Suprapubic skin (tissue), 4 donors: ENCODE measurements at places on chromosomes 3 and 15.

DNA sequence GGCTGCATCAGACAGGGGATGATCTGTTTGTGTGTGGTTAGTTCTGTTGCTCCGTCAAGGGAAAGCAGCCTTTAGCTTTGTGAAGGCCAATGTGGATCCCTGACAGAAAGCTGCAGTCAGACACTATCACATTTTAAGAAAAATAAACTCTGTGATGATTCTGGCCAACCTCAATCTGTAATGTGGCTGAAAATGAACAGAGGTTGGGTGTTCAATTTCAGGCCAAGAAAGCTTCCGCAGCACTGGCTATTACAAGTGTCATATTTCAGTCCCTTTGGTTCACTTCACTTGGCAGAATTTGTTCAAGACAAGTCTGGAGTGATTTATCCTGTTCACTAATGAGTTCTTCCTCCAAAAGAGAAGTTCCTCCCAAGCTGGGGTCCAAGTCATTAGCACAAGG, 571.8 kb upstream of the IL12A start:
- no peaks in the 10 kb centered on the region for H3K27me3 ChIP-seq
- DNase-seq = no peak
- no peak overlapping the region for H3K4me3 ChIP-seq
- H3K36me3 ChIP-seq = no peaks in the 10 kb centered on the region
- no peaks in the 10 kb centered on the region for H3K4me1 ChIP-seq
- no peak overlapping the region for H3K27ac ChIP-seq

GRCh38 chr3:76134166-76134565, 348.8 kb upstream of the ZNF717 start:
- no peak overlapping the region for H3K4me3 ChIP-seq
- H3K27ac ChIP-seq = no peak overlapping the region
- no peaks in the 10 kb centered on the region for H3K4me1 ChIP-seq
- H3K36me3 ChIP-seq = no peaks in the 10 kb centered on the region

DNA sequence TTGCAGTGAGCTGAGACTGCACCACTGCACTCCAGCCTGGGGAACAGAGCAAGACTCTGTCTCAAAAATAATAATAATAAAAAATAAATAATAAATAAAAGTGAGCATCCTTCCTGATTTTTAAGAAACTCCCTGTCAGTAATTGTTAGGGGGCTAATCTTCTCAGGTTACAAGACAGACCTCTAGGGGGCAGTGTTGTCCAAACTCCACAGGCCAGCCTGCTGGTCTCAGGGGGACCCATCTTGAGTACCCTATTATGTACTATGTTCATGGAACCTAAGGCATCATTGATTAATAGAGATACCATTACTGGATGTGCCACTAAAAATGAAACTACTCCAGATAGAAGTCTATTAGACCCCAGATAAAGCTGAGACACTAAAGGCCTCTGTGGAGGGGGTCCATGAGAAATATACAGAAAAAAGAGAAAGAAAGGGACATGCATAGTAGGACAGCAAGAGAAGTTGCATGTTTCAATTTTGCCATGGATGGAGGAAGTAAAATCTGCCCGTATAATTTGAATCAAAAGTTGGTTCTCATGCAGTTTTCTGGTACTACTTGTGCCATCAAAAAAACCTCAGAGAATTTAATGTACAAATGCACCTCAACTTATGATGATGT, 85.5 kb upstream of the CDV3 start:
- no peaks in the 10 kb centered on the region for H3K27me3 ChIP-seq
- H3K36me3 ChIP-seq = no peaks in the 10 kb centered on the region
- no peak overlapping the region for H3K4me3 ChIP-seq
- peaks cover 5% of the 10 kb centered on the region for H3K4me1 ChIP-seq
- H3K27ac ChIP-seq = no peak overlapping the region

GRCh38 chr3:154023148-154023547, 98.0 kb upstream of the ARHGEF26 start:
- no peak for DNase-seq
- no peaks in the 10 kb centered on the region for H3K36me3 ChIP-seq
- no peaks in the 10 kb centered on the region for H3K27me3 ChIP-seq
- no peak overlapping the region for H3K27ac ChIP-seq
- H3K4me1 ChIP-seq = no peaks in the 10 kb centered on the region

- H3K27me3 ChIP-seq = no peaks in the 10 kb centered on the region
- no peak overlapping the region for H3K4me3 ChIP-seq
- H3K36me3 ChIP-seq = no peaks in the 10 kb centered on the region
- H3K4me1 ChIP-seq = peaks cover 49% of the 10 kb centered on the region
These were observed 8.8 kb downstream of the GPR87 start for GRCh38 chr3:151307583-151308488.

DNA sequence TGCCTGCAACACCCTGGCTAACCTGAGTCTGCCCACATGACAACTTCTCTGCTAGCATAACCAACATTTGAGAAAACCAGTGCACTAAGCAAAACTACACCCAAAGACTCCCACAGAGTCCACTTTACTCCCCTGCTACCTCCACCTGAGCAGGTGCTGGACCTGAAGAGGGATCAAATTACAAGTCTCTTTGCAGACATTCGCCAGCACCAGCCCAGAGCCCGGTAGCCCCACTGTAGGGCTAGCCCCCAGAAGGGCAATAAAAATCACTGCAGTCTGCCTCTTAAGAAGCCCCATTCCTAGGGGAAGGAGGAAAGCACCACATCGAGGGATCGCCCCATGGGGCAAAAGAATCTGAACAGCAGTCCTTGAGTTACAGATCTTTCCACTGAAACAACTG, 472.2 kb downstream of the GRM7 start:
- no peaks in the 10 kb centered on the region for H3K36me3 ChIP-seq
- H3K27me3 ChIP-seq = no peaks in the 10 kb centered on the region
- no peak overlapping the region for H3K27ac ChIP-seq

- H3K4me1 ChIP-seq = peaks cover 12% of the 10 kb centered on the region
- no peak for DNase-seq
- no peaks in the 10 kb centered on the region for H3K36me3 ChIP-seq
- no peak overlapping the region for H3K27ac ChIP-seq
- H3K27me3 ChIP-seq = no peaks in the 10 kb centered on the region
- no peak overlapping the region for H3K4me3 ChIP-seq
These were observed 63.3 kb downstream of the IL1RAP start for GRCh38 chr3:190577225-190577624.

GRCh38 chr3:129308636-129309035, 30.0 kb downstream of the HMCES start:
- peaks cover 22% of the 10 kb centered on the region for H3K4me1 ChIP-seq
- H3K27me3 ChIP-seq = no peaks in the 10 kb centered on the region
- no peak overlapping the region for H3K27ac ChIP-seq
- peaks cover 13% of the 10 kb centered on the region for H3K36me3 ChIP-seq
- H3K4me3 ChIP-seq = no peak overlapping the region
- no peak for DNase-seq

- no peaks in the 10 kb centered on the region for H3K27me3 ChIP-seq
- no peaks in the 10 kb centered on the region for H3K36me3 ChIP-seq
- no peak overlapping the region for H3K4me3 ChIP-seq
- peaks cover 65% of the 10 kb centered on the region for H3K4me1 ChIP-seq
- no peak overlapping the region for H3K27ac ChIP-seq
These were observed 11.0 kb downstream of the KAT2B start for GRCh38 chr3:20051123-20051806.

DNA sequence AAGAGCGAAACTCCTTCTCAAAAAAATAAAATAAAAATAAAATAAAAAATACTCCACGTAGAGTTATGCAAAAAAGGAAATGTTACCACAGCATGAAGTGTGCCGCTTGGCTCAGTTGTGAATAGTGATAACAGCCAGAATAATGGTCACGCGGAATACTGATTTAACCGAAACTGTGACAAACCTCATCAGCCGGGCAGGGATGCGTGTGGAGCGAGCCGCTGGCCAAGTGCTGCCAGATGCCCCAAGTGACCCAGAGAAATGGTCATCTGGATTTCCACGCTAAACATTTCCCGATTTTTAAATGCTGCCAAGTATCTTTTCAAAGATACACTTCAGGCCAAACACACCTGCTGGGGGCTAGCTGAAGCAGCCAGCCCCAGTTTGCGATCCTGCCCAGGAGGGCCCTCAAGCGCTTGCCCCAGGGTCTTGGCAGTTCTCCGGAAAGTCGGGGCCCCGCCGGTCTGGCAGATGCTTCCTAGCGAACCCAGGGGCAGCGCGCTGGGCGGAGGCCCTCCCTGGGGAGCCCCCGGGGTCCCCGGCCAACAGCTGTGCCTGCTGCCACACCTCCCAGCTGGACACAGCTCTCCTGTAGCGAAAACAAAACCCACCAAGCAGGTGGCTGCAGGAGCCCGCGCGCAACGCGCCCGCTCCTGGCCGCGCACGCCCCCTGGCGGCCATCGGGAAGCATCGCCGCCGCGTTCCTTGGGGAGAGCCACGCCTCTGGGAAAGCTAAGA, 35.1 kb downstream of the CMTM6 start:
- no peaks in the 10 kb centered on the region for H3K27me3 ChIP-seq
- H3K36me3 ChIP-seq = no peaks in the 10 kb centered on the region
- DNase-seq = no peak
- H3K4me1 ChIP-seq = peaks cover 19% of the 10 kb centered on the region

DNA sequence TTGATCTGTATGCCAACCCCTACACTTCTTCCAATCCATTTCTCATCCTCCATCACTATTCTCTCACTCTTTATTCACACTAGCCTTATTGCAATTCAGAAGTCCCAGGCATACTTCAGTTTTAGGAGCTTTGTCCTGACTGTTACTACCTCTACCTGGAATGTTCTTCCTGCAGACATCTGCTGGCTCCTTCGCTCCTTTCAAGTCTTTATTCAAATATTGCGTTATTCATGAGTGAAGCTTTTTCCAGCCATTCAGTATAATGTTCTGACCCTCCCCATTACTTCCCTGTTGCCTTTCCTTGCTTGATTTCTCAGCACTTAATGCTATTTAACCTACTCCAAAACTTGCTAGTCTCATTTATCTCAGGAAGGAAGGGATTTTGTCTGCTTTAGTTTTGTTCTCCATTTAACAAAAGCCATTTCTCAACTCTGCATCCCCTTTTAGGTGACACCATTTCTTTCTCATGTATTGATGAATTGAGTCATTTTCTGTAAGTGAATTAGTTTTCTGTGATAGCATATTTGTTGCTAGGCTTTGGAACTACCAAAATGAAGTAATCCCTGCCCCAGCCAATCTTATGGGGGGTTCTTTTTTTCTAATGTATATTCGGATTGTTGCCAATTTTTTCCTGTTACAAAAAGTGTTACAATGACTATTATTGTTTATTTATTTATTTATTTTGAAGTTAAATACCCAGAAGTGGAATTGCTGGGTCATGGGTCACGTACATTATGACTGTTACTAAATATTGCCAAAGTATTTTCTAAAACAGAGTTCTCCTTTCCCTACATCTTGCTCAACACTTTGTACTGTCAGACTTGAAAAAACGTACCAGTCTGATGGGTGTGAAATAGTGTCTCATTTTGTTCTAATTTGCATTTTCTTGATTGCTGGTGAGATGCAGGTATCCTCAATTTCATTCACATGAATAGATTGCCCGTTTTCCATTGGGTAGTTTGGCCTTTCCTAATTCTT, 9.4 kb downstream of the ATP11B start:
- no peak for DNase-seq
- H3K4me3 ChIP-seq = no peak overlapping the region
- H3K27ac ChIP-seq = no peak overlapping the region
- no peaks in the 10 kb centered on the region for H3K27me3 ChIP-seq

DNA sequence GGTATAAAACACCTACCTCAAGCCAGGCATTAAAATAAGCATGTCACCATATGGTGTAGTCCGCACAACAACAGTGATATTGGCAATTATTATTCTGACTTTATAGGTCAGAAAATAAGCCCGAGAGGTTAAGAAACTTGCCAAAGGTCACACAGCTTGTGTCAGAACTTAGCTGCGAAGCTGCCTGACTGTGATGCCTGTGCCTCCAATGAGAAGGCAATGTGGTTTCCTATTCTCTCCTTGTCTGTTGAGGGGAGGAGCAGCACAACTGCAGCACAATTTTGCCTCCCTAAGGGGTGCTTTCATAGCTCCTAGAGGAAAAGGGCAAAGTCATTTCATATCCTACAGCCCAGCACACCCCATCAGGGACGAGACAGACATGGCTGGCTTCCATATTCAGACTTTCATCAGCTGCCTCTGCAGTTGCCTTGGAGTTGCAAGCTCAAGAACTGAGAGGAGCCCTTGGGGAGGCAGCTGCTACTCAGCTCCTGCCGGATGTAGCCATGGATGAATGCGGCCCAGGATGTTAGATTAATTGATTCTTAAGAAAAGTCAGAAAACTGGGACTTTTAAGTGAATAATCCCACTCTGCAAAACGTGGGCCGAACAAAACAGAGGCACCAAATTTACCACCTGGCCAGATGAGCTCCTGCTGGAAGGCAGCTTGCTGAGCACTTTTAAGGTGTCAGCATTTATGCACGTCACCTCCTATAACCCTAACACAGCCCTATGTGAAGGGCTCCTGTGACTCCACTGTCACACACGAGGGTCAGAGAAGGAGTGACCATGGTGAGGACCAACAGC, 38.5 kb downstream of the MYO5C start:
- H3K4me3 ChIP-seq = no peak overlapping the region
- H3K27me3 ChIP-seq = no peaks in the 10 kb centered on the region

DNA sequence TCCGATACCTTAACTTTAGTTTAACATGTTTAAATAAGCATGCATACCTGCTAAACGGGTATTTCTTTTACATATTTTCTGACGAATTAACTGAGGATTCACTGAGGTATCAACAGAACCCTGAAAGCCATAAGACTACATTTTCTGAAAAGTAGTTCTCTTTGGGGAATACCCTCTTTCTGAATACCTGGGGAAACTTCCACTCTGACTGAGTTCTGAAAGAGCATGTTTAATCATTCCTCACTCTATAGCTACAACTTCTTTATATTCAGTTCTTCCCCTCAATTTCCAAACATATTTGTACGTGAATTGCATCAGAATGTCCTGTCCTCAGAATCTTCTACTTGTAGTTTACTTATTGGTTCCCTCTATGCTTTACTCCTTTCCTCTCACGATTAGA, 403.0 kb downstream of the ROBO1 start:
- DNase-seq = no peak
- H3K27me3 ChIP-seq = no peaks in the 10 kb centered on the region
- H3K27ac ChIP-seq = no peak overlapping the region
- H3K4me3 ChIP-seq = no peak overlapping the region
- H3K36me3 ChIP-seq = no peaks in the 10 kb centered on the region

- no peak overlapping the region for H3K4me3 ChIP-seq
- DNase-seq = no peak
- H3K36me3 ChIP-seq = no peaks in the 10 kb centered on the region
- no peak overlapping the region for H3K27ac ChIP-seq
These were observed 211.0 kb downstream of the GABRB3 start for GRCh38 chr15:26561896-26562295.

DNA sequence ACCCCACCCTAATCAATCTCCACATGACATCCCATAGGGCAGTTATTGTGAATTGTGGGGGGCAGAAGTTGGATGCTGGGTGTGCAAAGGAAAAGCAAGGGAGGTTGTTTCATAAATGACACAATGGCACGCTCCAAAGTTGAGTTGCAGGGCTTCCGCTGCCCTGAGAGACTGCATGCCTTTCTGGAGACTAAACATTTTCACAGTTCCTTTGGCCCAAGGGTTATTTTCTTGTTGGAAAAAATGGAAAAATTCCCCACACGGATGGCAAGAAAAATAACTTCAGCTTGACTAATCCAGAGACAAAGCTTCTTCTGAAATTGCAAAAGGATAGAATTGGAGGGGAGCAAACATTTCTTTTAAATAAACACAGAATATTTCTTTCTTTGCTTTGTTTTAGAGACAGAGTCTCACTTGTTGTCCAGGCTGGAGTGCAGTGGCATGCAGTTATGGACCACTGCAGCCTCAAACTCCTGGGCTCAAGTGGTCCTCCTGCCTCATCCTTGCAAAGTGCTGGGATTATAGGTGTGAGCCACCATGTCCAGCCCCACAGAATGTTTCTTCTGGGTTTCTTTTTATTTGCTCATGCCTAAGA, 19.1 kb upstream of the TPM1 start:
- no peak overlapping the region for H3K27ac ChIP-seq
- H3K36me3 ChIP-seq = no peaks in the 10 kb centered on the region
- no peak for DNase-seq
- H3K27me3 ChIP-seq = no peaks in the 10 kb centered on the region
